ENCODE measurements at places on chromosomes 16 and 17.
A peak's percentile ranks its signal among the peaks of the same experiment; 100 is the strongest.

GRCh38 chr16:14289692-14290340 lies 218.7 kb downstream of the MRTFB start:
- DNase-seq = no peak

- DNase-seq = no peak
Observed at GRCh38 chr16:27237219-27238015, 31.2 kb downstream of the NSMCE1 start.

DNA sequence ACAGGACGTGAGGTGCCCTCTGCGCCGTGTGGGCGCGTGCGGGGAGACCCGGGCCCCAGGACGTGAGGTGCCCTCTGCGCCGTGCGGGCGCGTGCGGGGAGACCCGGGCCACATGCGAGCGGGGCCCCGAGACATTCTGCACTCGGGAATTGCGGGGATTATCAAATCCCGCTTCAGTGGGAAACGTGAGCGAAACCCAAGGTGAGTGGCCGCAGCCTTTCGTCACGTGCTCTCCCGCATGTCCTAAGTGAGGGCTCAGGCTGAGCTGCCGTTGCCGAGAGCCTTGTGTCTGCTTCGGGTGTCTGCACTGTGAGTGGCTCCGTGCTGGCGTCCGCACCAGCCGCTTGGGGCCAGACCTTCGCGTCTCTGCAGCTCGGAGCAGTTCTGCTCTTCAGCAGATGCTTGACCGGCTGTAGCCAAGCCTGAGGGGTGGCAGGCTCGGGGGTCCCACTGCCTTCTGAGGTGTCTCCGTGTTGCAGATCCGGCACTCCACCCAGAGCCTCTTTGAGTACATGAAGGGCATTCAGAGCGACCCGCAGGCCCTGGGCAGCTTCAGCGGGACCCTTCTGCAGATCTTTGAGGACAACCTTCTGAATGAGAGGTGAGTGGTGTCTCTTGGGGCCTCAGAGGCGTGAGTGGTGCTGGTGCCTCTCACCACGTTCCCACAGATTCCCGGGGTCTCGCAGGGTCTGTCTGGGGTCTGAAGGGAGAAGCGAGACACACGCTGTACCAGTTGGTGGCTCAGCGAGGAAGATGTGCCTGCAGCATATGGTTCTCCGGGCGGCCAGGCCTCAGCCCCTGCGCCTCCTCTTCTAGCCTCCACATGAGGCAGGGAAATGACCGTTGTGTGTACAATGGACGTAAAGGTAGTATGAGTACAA lies 90.5 kb upstream of the ZNF750 start:
- no peak for DNase-seq

- DNase-seq = no peak
Observed at GRCh38 chr17:65314212-65314611, 177.0 kb downstream of the RGS9 start.

DNA sequence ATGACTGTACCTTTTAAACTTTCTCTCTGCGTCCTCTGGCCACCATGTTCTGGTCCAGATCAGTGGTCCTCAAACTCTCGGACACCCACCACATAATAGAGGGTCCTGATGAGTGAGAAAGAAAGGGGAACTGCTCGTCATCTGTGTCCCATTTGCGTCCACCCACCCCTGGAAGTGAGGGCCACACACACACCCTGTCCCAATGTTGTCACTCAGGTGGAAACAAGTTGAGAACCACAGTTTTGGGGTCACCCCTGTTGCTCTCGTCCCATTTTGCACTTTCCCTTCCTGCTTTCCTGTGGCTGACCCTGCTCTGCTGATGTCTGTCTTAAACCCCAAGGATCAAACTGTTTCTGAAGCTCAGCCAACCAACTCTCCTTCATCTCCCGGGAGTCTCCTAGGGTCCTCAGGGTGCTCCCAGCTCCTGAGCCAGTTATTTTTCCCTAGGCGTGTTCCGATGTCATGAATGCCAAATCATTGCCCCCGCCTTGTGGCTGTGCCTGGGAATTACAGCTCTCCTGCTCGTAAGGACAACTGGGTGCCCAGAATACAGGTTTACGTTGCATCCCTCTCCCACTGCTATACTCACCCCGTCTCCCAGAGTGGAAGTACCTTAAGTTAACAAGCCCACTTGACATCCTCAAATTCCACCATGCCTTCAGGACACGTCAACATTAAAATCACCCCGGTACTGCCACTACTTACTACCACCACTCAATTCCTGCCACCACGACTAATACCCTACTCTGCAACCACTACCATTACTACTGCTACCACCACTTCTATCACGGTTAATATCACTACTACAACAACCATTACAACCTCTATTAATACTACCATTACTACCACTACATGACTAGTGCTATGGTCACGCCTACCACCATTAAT lies 26.0 kb upstream of the HNF1B start:
- no peak for DNase-seq

GRCh38 chr16:85995541-85996423 lies 96.8 kb downstream of the IRF8 start:
- no peak for DNase-seq

DNA sequence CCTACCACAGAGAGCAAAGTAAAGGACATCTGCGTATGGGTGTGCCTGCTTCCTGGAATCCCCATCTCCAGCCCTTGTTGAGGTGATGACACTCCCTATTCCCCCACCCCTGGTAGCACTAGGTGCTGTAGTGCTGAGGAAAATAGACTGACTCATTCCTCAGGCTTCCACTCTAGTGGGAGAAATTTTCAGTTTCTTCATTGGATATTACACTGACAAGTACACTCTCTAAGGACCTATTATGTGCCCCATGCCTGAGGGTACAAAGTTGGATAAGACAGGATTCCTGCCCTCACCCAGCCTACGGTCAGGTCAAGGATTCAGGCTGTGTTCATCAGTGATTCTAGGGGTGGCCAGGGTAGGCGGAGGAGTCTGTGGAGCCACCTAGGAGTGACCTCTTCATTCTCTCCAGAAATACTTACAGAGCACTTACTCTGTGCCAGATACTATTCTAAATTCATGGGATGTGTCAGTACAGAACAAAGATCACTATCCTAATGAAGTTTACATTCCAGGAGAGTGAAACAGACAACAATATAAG lies 4.5 kb upstream of the ZC3H7A start:
- DNase-seq = no peak

- no peak for DNase-seq
Observed at GRCh38 chr17:61488878-61489718, 36.9 kb downstream of the TBX4 start.

DNA sequence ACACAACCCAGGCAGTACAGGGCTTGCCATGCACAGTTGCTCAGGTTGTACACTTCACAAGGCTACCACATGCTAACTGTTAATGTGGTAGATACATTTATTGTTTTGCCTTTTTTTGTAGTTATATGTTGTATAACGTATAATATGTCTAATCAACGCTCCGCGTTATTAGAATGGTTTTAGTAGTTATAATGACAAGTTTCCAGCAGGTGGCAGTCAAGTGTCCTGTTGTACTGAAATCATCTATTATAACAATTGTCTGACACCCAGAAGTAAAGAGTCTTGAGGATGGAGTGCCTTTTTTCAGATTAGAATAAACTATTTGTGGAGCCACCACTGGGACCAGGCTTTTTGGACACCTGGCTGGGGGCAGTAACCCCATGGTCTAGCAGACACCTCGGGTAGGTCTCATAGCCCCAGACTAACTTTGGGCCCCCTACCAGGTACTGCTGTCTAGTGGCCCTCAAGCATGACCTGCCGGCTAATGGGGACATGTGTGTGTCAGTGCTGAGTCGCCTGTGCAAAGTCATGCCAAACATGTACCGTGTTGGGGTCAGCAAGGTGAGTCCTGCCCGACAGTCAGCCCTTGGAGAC lies 32.8 kb downstream of the MYO15A start:
- no peak for DNase-seq

DNA sequence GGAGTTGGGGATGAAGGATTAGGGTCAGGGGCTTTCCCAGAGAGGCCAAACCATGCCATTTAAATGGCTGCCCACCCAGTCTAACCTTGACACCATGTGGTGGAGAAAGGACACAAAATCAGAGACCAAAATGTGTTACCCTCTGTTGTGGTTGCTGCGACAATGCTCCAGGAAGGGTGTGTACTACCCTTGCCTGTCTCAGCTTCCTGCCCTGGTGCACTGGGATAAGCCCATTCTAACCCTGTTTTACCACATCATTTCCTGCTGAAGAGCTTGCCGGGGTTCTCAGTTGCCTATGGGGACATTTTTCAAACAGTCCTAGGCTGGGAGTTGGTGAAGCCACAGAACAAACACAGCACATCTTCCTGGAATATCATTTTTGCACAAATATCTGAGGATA lies 4.9 kb downstream of the OR4D1 start:
- no peak for DNase-seq

DNA sequence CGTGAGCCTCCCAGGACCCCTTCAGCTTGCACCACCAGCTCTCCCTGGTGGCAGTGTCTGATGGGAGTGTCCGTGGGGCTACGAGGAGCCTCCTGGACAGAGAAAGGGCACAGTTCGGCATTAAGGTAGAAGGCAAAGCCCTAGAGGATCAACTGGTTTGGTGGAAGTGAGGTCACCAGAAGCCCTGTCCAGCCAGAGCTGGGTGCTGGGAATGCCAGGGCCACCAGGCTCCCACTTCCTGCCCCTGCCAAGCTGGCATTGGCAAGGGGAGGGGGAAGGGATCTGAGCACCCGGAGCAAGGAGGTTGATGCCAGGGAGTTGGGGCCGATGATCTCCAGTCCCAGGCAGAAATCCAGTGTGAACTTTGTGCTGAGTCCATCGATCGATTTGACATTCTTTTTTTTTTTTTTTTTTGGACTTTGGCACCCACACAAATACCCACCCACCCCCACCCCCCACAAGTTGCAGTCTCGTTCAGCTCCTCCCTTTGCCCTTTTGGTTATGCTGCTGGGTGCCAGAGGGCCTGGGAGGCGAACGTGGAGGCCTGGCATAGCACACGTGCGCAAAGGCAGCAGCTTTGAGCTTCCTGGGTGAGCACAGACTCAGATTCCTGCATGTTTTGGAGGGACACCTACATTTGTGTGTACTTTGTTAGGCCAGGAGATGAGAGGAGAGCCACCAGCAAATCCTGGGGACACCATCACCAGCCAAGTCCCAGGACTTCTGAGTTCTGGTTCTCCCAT lies 2.1 kb downstream of the NHERF1 start:
- DNase-seq = peak; percentile 36

- DNase-seq = no peak
Observed at GRCh38 chr17:69335058-69335457, 8.1 kb upstream of the ABCA5 start.

DNA sequence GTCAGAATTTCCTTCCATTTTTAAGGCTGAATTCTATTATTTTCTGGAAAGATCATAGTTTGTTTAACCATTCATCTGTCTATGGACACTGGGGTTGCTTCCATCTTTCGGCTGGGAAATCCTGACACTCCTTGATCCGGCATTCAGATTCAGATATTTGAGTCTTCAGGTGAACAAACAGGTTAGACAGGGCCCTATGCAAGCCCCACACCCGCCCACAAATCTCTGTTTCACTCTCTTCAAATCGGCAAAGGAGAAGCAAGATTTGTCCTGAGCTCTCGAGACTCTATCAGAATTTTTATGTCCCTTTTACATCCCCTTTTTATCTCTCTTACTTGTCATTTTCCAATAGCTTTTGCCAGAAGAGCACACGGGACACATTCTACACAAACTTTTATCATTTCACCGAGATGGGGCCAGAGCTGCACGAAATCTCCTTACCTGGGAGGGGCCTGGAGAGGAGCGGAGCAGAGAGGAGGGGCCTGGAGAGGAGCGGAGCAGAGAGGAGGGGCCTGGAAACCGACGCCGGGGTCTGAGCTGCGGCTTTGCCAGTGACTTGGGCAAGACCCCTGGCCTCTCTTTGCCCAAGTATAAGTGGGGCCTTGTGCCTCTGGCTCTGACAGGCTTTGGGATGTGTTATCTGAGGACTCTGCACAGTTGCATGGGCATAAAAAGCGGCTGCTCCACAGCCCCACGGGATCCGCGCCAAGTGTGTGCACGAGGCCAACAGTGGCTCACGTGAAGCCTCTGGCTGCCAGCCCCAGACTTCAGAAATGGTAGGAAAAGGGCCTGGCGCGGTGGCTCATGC lies 54.3 kb upstream of the RBFOX3 start:
- no peak for DNase-seq

- no peak for DNase-seq
Observed at GRCh38 chr16:55835581-55835980, 2.7 kb upstream of the CES1 start.

GRCh38 chr17:61532826-61533225 lies 58.2 kb downstream of the NACA2 start:
- no peak for DNase-seq

DNA sequence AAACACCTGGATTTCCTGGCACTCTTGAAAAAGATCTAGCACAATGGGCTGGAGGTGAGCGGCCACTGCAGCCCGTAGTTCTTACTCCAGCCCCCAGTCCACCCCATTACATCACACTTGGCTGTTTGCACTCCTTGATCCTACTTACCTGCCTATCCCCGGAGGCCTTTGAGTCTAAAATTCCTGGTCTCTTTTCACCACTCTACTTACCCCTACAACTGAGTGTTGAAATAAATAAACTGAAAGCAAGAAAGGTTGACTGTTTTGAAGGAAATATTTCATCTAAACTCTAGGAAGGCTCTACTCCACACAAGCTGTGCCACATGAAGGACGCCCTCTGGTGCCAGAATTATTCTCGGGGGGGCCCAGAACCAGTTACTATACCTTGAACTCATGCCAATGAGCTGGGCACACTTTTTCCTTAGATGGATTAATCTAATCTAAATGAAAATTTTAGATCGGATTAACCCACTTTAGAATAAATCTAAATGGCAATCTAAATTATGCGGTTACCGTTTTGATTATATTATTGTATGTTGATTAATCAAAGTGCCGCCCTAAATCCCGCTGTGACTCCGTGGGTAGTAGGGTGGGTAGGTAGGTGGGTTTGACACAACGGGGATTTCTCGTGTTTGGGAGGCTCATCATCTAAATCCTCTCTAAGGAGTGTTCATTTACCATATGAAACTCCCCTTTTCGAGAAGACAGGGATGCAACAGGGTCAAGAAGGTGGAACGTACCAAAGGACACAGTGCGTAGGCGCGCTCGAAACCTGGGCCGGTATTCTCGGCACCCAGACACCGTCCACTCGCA lies 651 bp upstream of the EIF1 start:
- peak; percentile 27 for DNase-seq

- no peak for DNase-seq
Observed at GRCh38 chr17:60901242-60901641, 223.6 kb downstream of the BCAS3 start.

GRCh38 chr17:46915596-46915995 lies 7.4 kb upstream of the GOSR2 start:
- no peak for DNase-seq

GRCh38 chr16:75118943-75119539 lies 2.5 kb upstream of the LDHD start:
- DNase-seq = no peak

DNA sequence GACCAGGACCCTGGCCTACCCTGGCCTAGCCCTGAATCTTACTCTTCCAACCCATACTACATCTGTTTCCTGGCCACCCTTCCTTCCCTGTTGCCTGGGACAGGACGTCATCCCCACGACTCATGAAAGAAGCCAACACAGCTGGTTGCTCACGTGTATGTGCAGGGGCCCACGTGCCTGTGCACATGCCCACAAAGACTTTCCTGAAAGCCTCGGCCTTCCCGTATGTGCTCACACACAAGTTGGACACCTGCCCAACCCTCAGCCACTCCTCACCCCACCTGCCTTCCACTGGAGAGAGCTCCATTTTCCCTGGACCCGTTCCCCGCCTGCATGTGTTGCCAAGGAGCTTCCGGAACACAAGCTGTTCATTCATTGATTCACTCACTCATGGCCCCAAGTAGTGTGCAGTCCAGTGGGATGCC lies 7.0 kb downstream of the PLXDC1 start:
- peak; percentile 15 for DNase-seq

Measured in anterior cingulate cortex (tissue), 58 donors.